ENCODE measurements at places on chromosomes 12 and 14.

DNA sequence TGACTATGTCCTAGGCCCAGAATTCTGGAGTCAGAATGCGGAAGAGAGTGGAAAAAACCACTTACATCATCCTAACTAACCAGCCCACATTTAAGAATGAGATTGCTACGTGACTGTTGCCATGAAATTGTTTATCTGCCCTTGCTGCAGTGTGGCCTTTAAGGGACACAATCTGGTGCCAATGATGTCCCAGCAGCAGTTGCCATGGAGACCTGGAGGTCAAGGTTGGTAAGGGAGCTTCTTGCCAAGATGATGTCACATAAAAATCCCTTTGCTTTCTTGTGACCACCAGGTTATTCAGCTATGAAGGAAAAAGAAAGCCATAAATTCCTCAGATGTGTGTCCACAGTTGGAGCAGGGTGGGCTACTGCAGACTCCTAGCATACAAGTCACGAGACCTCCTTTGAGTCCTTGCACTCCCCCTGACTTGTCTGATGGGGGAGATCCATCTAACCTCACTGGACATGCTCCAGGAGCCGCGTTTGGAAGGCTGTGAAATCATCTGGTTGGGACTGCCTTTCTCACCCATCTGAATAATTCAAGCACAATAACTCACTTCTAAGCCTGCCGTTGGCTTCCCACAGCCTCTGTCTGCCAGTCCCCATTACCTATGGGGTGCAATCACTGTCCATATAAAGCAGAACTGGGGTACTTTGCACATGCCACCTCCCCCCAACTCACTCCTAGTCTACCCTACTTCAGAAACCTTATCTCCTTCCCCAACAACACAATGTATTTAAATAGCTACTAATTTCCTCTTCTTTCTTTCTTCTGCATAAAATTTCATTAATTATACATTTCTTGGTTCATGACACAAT lies 165.6 kb downstream of the ZFP36L1 start:
- DNase-seq = no peak

GRCh38 chr12:122963941-122964265 lies 2.4 kb downstream of the ABCB9 start:
- DNase-seq = no peak

DNA sequence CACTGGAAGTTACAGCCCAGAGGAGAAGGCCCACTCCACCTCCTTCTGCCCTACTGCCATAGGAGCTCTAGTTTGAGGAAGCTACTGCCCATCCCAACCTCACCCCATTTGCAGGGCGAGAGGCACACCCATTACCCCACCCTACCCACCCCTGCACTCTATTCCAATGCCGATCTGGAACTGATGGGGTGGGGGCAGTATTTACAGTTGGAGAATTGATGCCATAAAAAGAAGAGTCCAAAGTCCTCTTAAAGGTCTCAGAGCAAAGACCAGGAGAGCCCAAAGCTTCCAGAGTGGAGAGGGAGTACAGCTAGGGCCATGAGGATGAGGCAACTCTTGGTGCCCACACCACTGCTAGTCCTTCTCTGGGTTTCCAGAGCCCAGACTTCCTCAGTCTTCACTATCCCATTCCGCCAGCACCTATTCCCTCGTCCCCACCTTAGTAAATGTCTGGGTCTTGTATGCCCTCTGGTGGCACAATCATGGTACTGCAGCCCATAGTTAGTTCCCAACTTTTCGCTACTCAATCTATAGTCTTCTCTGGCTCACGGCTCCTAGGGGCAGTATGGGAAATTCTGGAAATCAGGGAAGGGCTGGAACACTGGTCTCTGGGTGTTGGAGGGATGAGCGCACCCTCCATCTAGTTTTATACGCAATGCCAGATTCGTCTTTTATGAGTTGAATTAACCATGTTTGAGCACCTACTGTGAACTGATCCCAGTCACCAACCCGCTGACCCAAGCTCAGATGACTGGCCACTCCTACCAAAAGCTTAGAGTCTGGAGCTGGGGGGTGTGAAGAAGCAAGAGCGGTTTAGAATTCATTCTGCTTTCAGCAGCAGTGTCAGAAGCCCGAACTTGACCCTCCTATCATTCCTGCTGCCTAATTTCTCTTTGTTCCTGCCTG lies 6.9 kb upstream of the ADCY6 start:
- peak; percentile 65 for DNase-seq

- DNase-seq = no peak
Observed at GRCh38 chr14:102663440-102663839, 71.0 kb downstream of the RCOR1 start.

- no peak for DNase-seq
Observed at GRCh38 chr14:24889843-24890242, 160.1 kb downstream of the STXBP6 start.

GRCh38 chr14:60506985-60507829 lies 1.7 kb upstream of the SIX6 start:
- no peak for DNase-seq

- DNase-seq = no peak
Observed at GRCh38 chr12:4914720-4915119, 5.0 kb downstream of the KCNA1 start.

DNA sequence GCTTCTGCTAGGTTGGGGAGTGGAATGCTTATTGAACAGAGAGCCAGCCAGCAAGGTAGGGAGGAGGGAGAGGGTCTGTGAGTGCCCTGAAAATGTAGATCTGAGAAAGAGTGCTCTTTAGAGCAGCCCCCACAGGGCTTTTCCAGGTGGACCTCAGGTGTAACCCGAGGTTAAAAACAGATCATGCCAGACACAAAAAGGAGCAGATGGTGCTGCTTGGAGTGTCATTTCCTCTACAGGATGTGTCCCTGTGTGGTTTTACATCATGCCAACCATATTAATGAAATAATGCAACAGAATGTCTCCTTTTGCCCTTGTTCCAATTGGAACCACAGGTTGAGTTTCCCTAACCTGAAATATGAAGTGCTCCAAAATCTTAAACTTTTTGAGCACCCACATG lies 6.4 kb downstream of the SUSD6 start:
- no peak for DNase-seq

DNA sequence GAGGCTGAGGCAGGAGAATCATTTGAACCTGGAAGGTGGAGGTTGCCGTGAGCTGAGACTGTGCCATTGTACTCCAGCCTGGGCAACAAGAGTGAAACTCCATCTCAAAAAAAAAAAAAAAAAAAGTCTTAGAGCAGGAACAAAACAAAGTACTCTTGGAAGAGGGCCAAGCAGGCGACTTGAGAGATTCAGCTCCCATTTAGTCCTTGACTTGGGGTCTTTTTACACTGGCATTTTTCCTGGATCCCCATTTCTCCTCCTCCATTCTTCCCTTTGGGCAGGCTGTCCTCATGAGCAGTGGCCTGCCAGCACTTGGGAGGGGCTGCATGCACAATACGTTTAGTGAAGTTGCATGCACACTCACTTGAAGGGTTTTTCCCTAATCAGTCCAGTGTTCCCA lies 72.9 kb downstream of the C14orf132 start:
- DNase-seq = no peak

GRCh38 chr14:61381553-61381952 lies 60.2 kb downstream of the PRKCH start:
- DNase-seq = no peak
